ENCODE measurements at places on chromosomes 3 and 15. TPM values are rescaled to one million over a fixed set of nuclear protein-coding genes. Genes with fewer than 3 reads are reported as not detected.

GRCh38 chr3:67401921-67402320, 252.5 kb downstream of the SUCLG2 start:
- no peak for DNase-seq

The TTLL13 gene
- not detected for total RNA-seq

The ACAP2 gene
- total RNA-seq, result 53.9 TPM

- DNase-seq, result no peak
Observed at GRCh38 chr3:134552784-134553183, 66.9 kb downstream of the CEP63 start.

The PLSCR2 gene
- not detected for total RNA-seq

GRCh38 chr15:45829336-45830153, 194.7 kb downstream of the SQOR start:
- no peak for DNase-seq

The FNDC3B gene
- total RNA-seq, result 258 TPM

GRCh38 chr3:113454057-113454456, 12.8 kb upstream of the CFAP44 start:
- no peak for DNase-seq

DNA sequence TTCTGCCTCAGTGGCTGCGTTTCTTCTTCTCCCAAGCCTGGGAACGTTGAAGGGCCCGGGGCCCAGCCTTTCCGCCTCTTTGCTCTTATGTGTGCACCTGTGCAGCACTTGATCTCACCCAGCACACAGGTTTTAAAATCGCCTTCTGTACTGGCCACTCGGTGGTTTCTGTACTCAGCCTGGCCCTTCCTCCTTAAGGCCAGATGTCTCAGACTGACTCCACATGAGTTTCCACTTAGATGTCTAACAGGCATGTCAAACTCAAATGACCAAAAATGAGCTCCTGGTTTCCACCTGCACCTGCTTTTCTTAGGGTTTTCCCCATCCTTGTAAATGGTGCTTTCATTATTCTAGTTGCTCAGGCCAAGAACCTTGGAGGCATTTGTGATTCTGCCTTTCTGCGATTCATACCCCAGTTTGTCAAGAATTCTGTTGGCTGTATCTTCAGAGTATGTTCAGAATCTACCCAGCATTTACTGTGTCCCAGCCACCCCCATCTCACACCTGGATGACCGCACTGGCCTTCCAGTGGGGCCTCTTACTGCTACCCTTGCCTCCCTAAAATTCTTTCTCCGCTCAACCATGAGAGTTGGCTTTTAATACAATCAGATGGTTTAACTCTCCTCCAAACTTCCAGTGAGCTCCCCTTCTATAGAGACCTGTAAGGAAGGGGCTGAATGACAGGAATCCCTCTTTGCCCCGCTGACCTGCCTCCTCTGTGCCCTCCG, 2.2 kb upstream of the TRAK1 start:
- DNase-seq, result no peak

- DNase-seq, result no peak
Observed at GRCh38 chr3:25107918-25108617, 320.0 kb upstream of the RARB start.

The DNAH12 gene
- total RNA-seq, result 0.06 TPM

The PTPRG gene
- total RNA-seq, result 124 TPM

The GHRL gene
- total RNA-seq, result 2.1 TPM

The CSTA gene
- total RNA-seq, result 28.7 TPM

DNA sequence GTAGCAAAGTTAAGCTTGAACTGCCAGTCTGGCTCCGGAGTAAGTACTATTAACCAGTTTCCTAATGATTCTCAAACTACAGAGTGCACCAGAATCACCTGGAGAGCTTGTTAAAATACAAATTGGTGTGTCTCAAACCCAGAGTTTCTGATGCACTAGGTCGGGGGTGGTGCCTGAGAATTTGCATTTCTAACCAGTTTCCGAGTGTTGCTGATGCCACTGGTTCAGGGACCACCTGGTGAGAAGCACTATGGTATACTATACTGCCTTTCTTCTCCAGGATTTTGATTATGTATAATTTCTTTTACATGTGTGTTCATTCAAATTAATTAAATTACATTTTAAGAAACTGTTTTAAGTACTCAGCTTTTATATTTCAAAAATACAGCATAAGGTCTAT, 48.8 kb upstream of the PLSCR5 start:
- DNase-seq, result no peak

The C2CD4A gene
- not detected for total RNA-seq

The ACKR2 gene
- 5.6 TPM for total RNA-seq

GRCh38 chr3:150107429-150108175, 136.9 kb upstream of the PFN2 start:
- no peak for DNase-seq

The MYL3 gene
- total RNA-seq, result 2.6 TPM

GRCh38 chr15:45129651-45130129, at the start of the genes DUOX1 and DUOXA1:
Gene DUOX1 (plus strand): TSS chr15:45129994. CDS start chr15:45131967, 1,973 bp downstream.
Gene DUOXA1 (minus strand): TSS chr15:45129879. CDS start chr15:45123014, 6,865 bp downstream.
- no peak for DNase-seq

GRCh38 chr3:174441588-174442301, 417.4 kb upstream of the NAALADL2 start:
- no peak for DNase-seq

The ROPN1B gene
- total RNA-seq, result not detected

GRCh38 chr3:54777141-54777540, 150.7 kb downstream of the LRTM1 start:
- no peak for DNase-seq

GRCh38 chr3:14877469-14877868, 58.7 kb downstream of the FGD5 start:
- DNase-seq, result peak; percentile 82

- DNase-seq, result no peak
Observed at GRCh38 chr3:14414846-14415464, 12.5 kb downstream of the SLC6A6 start.

The USF3 gene
- 15.1 TPM for total RNA-seq

- DNase-seq, result no peak
Observed at GRCh38 chr3:104673981-104674380, 692.7 kb upstream of the ALCAM start.

GRCh38 chr3:100893590-100893989, 99.6 kb downstream of the ABI3BP start:
- no peak for DNase-seq

DNA sequence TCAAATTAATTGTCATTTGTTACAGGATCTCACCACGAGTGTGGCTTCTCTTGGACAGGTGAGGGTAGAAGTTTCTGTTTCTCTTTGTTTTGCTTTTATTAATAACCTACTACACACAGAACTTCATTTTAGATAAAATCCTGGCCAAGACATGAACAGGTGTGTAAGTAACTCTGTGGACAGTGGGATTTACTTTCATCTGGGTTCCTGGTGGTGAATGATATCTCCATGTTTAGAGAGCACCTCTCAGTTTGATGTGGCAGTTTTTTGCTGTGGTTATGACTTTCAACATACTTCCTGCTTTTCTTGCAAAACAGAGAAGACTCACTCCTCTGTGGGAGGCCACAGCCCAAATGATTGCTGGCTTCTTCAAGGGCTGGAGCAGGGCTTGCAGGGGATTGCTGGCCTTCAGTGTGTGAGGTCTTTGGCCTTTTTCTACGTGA, 71.1 kb upstream of the XCR1 start:
- DNase-seq, result no peak

DNA sequence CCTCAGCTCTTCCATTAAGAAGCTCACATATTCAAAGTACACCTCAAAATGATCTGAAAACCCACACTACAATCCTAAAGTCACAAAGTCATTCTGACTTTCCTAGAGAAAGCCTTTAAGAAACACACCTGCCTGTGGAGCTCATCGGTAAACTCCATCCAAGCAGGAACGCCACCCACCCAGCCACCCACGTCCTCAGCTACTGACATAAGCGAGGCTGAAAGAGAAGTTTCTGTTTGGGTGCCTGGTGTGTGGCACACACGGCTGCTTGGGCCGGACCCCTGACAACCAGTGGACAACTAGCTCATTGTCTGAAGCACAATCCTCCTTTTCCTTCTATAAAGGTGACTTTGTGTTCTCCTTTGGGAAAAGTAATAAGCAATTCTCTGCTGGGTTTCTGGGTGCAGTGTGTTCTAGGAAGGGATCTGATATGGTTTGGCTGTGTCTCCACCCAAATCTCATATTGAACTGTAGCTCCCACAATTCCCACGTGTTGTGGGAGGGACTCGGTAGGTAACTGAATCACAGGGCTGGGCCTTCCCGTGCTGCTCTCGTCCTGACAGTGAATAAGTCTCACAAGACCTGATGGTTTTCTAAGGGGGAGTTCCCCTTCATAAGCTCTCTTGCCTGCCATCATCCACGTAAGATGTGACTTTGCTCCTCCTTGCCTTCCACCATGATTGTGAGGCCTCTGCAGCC, 26.1 kb downstream of the FAM174B start:
- DNase-seq, result no peak

GRCh38 chr3:109275702-109276293, 40.5 kb downstream of the DPPA2 start:
- no peak for DNase-seq

DNA sequence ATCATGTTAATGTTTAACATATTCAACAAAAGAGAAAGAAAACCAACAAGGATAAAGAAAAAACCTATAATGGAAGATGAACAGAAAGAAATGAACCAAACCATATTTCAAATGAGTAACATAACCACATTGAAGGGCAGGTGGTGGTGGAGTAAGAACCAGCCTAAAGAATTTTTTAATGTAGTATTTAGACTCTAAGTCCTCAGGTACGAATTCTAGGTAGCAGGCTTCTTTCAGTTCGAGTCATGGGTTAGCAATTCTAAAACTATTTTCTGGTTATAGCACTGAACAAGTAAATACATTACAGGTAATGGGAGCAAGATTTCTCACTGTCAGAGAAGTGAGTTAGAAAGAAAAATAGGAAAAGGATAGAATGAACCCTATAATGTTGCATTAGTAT, 24.4 kb downstream of the DCBLD2 start:
- no peak for DNase-seq

GRCh38 chr3:188707381-188708288, 464.1 kb upstream of the TPRG1 start:
- no peak for DNase-seq

The ROBO2 gene
- 1.8 TPM for total RNA-seq

DNA sequence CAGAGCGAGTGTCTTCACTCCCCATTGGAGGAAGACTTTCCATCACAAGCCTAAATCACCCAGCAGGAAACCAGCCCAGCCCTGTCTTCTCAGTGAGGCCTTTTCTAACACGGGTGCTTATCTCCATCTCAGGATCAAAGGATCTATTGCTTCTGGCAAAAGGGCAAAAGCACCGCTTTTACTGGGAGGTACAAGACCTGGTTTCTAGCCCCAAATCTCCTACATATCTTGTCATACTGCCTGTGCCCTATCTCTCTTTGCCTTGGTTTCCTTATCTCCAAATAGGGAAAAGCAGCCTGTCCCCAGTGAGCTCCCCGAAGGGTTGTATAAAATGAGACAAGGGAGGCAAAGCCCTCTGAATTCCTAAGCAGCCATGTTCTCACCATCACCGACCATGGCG, 5.2 kb downstream of the GLB1 start:
- no peak for DNase-seq

DNA sequence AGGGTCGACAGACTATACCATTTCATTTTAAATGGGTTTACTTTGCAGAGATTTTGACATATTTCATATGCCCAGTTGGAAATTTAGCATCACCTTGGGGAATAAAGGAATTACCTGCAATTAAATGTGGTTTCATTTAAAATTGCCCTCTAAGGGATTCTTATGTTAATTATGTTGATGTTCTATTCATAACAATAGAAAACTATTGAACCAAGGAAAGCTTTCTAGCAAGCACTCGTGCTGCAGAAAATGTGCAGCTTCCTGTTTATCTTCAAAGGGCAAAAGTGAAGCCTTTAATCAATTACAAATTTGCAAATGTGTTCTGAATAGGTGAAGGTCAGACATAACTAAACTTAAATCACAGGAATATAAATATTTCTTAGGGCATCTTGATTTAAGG, 352.1 kb downstream of the CHST2 start:
- DNase-seq, result no peak

GRCh38 chr3:24923570-24923969, 428.9 kb upstream of the THRB start:
- no peak for DNase-seq

The CACNA2D3 gene
- total RNA-seq, result 0.48 TPM

The FSD2 gene
- not detected for total RNA-seq

The ZNF860 gene
- total RNA-seq, result 0.45 TPM

GRCh38 chr3:178826435-178827123, 245.0 kb downstream of the ZMAT3 start:
- DNase-seq, result no peak

The GPR176 gene
- 8.2 TPM for total RNA-seq

The GOLGA8K gene
- 1.2 TPM for total RNA-seq

GRCh38 chr3:118110211-118110610, 924.4 kb downstream of the IGSF11 start:
- DNase-seq, result no peak

GRCh38 chr3:53287131-53287629, 31.4 kb upstream of the TKT start:
- DNase-seq, result no peak

DNA sequence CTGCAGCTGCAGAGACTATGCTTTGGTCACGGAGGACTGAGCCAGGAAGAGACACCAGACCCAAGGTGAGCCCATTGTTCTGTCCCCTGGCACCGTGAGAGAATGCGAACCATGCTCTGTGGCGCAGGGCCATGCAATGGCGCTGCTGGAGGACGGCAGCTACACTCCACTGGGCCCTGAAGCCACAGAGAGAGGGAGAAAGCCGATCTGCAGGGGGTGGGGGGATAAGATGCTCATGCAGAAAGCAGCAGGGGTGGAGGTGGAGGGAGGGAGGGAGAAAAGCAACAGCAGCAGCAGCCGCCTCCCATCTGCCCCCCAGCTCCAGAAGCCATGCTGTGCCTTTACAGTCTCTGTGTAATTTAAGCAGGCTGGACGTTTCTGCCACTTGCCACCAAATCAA, 5.3 kb downstream of the BDH1 start:
- no peak for DNase-seq

The SKOR1 gene
- 0.26 TPM for total RNA-seq
